ENCODE measurements at places on chromosomes 2 and 18. TPM values are rescaled to one million over a fixed set of nuclear protein-coding genes. Genes with fewer than 3 reads are reported as not detected.

DNA sequence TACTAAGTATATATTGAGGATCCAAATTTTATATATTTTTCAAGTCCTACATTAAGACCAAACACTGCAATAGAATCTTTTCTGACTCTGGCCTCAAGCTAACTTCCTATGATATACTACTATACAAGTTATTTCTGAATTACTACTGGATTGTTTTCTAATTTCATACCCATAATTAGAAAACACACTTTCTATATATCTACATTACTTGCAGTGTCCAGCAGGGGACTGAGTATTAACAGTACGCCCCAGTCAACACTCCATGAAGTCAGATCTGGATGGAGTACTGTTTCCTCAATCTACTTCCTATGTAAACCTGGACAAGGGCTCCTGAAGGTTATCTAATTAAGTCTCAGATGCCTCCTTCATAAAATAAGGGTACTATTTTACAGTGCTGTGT, 26.5 kb downstream of the RMP24 start:
- no peaks in the 10 kb centered on the region for H3K36me3 ChIP-seq
- peak; percentile 33 for DNase-seq
- no peaks in the 10 kb centered on the region for H3K4me1 ChIP-seq
- no peak overlapping the region for H3K27ac ChIP-seq
- H3K27me3 ChIP-seq, result no peaks in the 10 kb centered on the region
- H3K4me3 ChIP-seq, result no peak overlapping the region

DNA sequence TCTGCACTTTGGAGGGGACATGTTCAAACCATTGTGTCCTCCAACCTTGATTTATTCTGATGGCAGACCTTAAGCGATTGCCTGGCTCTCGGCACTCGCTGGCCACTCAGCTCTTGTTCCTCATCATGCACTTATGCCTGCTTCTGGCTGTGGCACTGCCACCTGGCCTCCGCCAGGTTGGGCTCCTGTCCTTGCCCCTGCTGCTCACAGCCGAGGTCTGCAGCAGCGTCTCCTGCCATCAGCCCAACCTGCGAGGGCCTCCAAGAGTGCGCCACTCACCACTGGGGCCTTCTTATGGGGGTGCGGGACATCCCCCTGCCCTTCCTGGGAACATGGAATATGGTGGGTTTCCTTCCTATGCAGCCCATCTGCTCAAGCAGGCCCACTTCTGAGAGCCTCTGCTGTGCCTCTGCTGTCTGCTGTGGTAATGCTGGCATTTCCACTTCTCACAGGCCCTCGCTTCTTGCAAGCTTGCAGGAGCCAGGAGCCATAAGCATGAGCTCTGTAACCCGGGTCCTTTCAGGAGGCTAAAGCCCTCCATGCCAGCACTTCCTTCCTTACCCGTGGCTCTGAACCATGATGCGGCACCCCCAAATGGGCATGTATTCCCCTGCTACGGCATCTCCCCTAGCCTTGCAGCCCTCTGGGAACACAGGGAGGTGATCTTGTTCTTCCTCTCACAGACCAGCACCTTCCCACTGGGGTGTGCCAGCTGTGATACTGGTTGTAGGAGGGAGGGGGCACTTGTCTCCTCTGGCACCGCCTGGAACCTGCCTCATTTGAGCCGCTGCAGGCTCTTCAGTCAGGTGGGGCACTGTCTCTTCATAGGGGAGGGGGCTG, 58.6 kb upstream of the HS6ST1 start:
- no peaks in the 10 kb centered on the region for H3K36me3 ChIP-seq
- no peaks in the 10 kb centered on the region for H3K4me1 ChIP-seq
- no peaks in the 10 kb centered on the region for H3K27me3 ChIP-seq
- H3K27ac ChIP-seq, result no peak overlapping the region
- H3K4me3 ChIP-seq, result no peak overlapping the region

GRCh38 chr18:23462876-23463275, 9.8 kb downstream of the RIOK3 start:
- H3K4me1 ChIP-seq, result no peaks in the 10 kb centered on the region
- peaks cover 51% of the 10 kb centered on the region for H3K36me3 ChIP-seq
- H3K27ac ChIP-seq, result no peak overlapping the region
- no peak overlapping the region for H3K4me3 ChIP-seq

GRCh38 chr2:54704688-54705605, 18.5 kb upstream of the EML6 start:
- no peak overlapping the region for H3K27ac ChIP-seq
- no peaks in the 10 kb centered on the region for H3K4me1 ChIP-seq
- H3K27me3 ChIP-seq, result no peaks in the 10 kb centered on the region
- no peaks in the 10 kb centered on the region for H3K36me3 ChIP-seq

The TMEM247 gene
- polyA plus RNA-seq, result not detected

DNA sequence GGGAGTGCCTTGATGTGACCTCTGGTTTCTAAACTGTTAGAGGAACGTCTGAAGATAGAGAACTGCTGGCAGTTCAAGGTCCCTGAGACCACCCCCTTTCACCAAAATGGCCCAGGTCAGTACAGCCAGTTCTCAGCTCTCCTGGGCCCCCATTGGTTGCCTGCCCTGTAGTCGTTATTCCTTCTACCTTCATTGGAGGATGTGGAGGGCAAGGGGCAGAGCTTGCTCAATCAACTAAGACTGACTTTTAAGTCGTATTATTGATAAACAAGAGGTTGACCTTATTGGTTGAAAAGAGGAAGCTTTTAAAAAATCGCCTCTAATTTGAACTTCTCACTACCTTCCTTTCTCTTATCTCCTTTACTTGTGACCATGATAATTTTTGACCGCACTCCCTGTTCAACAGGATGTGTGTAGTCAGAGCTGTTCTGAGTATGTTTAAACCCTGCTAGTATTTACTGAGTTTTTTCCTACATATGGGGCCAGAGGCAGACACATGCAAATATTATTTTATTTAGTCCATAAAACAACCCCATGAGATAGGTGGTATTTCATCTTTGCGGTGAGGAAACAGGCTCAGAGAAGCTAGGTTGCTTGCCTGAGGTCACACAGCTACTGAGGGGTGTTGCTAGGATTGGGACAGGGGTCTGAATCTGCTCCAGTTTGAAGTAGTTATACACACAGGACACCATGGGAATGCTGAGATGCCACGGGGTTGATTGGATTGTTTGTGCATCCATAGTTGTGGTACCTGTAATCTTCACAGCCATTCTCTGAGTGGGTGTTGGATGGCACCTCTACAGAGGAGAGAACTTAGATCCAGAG, 65.9 kb downstream of the TMEM247 start:
- H3K4me1 ChIP-seq, result peaks cover 19% of the 10 kb centered on the region
- H3K36me3 ChIP-seq, result peaks cover 14% of the 10 kb centered on the region
- DNase-seq, result no peak

GRCh38 chr2:38038682-38039081, 37.3 kb downstream of the CYP1B1 start:
- no peak overlapping the region for H3K4me3 ChIP-seq
- no peak overlapping the region for H3K27ac ChIP-seq
- DNase-seq, result no peak
- H3K36me3 ChIP-seq, result no peaks in the 10 kb centered on the region

- no peaks in the 10 kb centered on the region for H3K27me3 ChIP-seq
- H3K4me3 ChIP-seq, result no peak overlapping the region
- no peaks in the 10 kb centered on the region for H3K36me3 ChIP-seq
- DNase-seq, result peak; percentile 52
- peaks cover 32% of the 10 kb centered on the region for H3K4me1 ChIP-seq
- no peak overlapping the region for H3K27ac ChIP-seq
Observed at GRCh38 chr2:11371092-11371937, 26.9 kb upstream of the ROCK2 start.

- no peaks in the 10 kb centered on the region for H3K36me3 ChIP-seq
- no peaks in the 10 kb centered on the region for H3K4me1 ChIP-seq
- no peak for DNase-seq
- H3K4me3 ChIP-seq, result no peak overlapping the region
- no peak overlapping the region for H3K27ac ChIP-seq
Observed at GRCh38 chr2:13545320-13545719, 828.6 kb downstream of the TRIB2 start.

DNA sequence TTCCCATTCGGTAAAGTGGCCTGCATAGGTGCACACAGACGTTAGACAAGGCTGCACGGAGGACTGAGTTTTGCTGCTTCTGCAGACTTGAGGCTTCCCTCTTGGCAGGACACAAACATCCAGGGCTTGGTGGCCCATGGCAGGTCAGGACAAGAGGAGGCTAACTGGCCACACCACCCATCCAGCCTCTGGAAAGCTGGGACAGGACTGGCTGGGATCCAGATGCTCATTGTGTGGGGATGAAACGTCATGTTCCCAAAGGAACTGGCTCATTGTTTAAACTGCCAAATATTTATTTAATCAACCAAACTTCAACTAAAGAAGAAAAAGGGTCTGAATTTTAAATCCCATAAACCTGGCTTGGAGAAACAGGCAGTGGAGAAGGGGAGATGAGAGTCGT, 239.1 kb upstream of the EPAS1 start:
- H3K27me3 ChIP-seq, result no peaks in the 10 kb centered on the region
- no peak overlapping the region for H3K27ac ChIP-seq
- no peaks in the 10 kb centered on the region for H3K36me3 ChIP-seq
- DNase-seq, result no peak
- no peaks in the 10 kb centered on the region for H3K4me1 ChIP-seq

DNA sequence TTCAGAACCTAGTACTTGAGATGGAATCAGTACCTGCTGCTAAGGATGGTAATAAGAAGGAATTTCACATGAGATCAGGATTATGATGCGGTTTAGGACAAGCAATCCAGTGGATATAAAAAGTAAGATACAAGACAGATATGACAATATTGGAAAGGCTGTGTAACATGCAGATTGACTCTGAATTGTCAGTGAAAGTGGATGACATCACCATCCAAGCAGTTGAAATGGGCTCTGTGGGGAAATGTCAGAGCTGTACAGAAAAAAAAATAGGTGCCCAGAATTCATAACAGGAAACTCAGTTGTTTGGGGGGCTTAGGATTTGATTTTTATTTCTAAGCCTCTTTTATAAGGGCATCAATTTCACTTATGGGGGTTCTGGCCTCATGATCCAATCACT, 438.3 kb downstream of the SPAG16 start:
- no peaks in the 10 kb centered on the region for H3K4me1 ChIP-seq
- no peak overlapping the region for H3K4me3 ChIP-seq
- H3K27ac ChIP-seq, result no peak overlapping the region
- no peaks in the 10 kb centered on the region for H3K27me3 ChIP-seq

The GDF7 gene
- 0.03 TPM for polyA plus RNA-seq

The OSR1 gene
- 48.7 TPM for polyA plus RNA-seq

The MCFD2 gene
- polyA plus RNA-seq, result 123 TPM

DNA sequence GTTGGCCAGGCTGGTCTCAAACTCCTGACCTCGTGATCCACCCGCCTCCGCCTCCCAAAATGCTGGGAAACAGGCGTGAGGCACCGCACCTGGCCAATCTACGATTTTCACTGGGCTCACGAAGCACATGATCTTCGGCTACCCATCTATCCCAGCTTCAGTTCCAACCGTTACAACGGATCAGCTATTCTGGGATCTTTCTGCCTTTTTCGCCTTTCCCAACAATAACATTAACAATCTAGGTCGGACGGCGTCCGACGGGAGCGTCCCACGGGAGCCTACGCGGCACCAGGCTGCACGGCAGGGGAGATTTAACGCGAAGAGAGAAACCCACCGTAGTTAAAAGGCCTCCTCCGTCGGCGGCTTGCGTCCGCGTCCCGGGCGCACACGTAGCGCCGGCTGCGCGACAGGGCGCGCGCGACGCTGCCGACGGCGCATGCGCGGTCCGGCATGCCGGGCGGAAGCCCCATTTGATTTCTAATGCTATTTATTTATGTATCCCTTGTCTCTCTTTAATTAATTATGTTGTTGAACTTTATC, at the start of gene MSL3B:
TSS of gene MSL3B (minus strand) at position 394 of the 540 bp plus-strand sequence.
- H3K27me3 ChIP-seq, result no peaks in the 10 kb centered on the region
- H3K4me3 ChIP-seq, result peak within 1 kb of the TSS; percentile 47
- H3K36me3 ChIP-seq, result no peaks in the 10 kb centered on the region

The ROCK1 gene
- 6.7 TPM for polyA plus RNA-seq

The ERBB4 gene
- polyA plus RNA-seq, result 0.05 TPM

The LRP2 gene
- not detected for polyA plus RNA-seq

GRCh38 chr18:30265190-30265589, 777.4 kb downstream of the DSC3 start:
- no peaks in the 10 kb centered on the region for H3K27me3 ChIP-seq
- no peak overlapping the region for H3K27ac ChIP-seq
- H3K4me1 ChIP-seq, result no peaks in the 10 kb centered on the region
- H3K36me3 ChIP-seq, result no peaks in the 10 kb centered on the region
- DNase-seq, result no peak

- H3K36me3 ChIP-seq, result peaks cover 29% of the 10 kb centered on the region
- H3K27me3 ChIP-seq, result no peaks in the 10 kb centered on the region
- DNase-seq, result no peak
- H3K4me1 ChIP-seq, result peaks cover 19% of the 10 kb centered on the region
- H3K27ac ChIP-seq, result no peak overlapping the region
- H3K4me3 ChIP-seq, result no peak overlapping the region
Observed at GRCh38 chr2:3317871-3318590, 59.6 kb downstream of the EIPR1 start.

DNA sequence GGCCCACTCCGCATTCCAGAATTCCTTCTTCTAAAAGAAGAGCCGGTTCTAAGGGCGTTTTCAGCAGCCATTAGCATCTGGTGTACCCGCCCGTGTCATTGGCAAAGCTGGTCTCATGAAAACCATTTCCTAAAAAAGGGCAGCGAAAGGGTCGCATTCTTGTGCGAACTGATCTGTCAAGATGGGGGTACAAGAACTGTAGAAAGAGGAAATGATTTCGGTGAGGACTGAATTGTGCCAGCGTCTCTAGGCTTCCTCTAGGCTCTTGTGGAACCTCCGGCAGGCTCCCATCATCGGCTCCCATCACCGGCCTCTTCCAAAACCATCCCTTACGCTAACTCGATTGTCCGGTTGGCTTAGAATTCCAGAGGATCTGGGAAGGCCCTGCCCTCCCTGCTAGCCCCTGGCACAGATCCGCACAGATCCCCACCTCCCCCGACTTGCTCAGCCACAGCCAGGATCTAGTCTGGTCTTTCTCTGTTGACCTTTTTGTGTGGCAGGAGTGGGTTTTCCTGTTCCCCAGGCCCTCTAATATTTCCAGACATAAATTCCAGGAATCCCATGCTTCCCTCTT, 1.3 kb downstream of the RAB31 start:
- peaks cover 8% of the 10 kb centered on the region for H3K4me1 ChIP-seq
- H3K27me3 ChIP-seq, result no peaks in the 10 kb centered on the region
- DNase-seq, result no peak

- H3K27ac ChIP-seq, result no peak overlapping the region
- no peaks in the 10 kb centered on the region for H3K36me3 ChIP-seq
- no peak overlapping the region for H3K4me3 ChIP-seq
- H3K4me1 ChIP-seq, result no peaks in the 10 kb centered on the region
- no peaks in the 10 kb centered on the region for H3K27me3 ChIP-seq
Observed at GRCh38 chr2:236647621-236648020, 78.0 kb downstream of the ACKR3 start.

The RBBP8 gene
- 9.6 TPM for polyA plus RNA-seq

GRCh38 chr2:239052798-239053665, 205.1 kb downstream of the TWIST2 start:
- DNase-seq, result peak; percentile 17
- H3K27me3 ChIP-seq, result no peaks in the 10 kb centered on the region
- no peak overlapping the region for H3K27ac ChIP-seq
- H3K4me1 ChIP-seq, result no peaks in the 10 kb centered on the region
- H3K4me3 ChIP-seq, result no peak overlapping the region

GRCh38 chr2:2455151-2455550, 124.1 kb upstream of the MYT1L start:
- no peaks in the 10 kb centered on the region for H3K27me3 ChIP-seq
- H3K36me3 ChIP-seq, result no peaks in the 10 kb centered on the region
- no peak overlapping the region for H3K27ac ChIP-seq
- H3K4me3 ChIP-seq, result no peak overlapping the region

Data from SK-N-SH (cell line).